Endothelial cell (in vitro differentiated cells): ENCODE measurements at places on chromosomes 4 and X.

- DNase-seq = no peak
These were observed 62.7 kb upstream of the EDNRA start for GRCh38 chr4:147418226-147418625.

GRCh38 chr4:137640156-137640837, 108.0 kb upstream of the PCDH18 start:
- DNase-seq = no peak

GRCh38 chr4:103415801-103416200, 217.7 kb upstream of the CENPE start:
- DNase-seq = no peak

GRCh38 chr4:40897557-40898203, 147.9 kb downstream of the NSUN7 start:
- peak; percentile 76 for DNase-seq

DNA sequence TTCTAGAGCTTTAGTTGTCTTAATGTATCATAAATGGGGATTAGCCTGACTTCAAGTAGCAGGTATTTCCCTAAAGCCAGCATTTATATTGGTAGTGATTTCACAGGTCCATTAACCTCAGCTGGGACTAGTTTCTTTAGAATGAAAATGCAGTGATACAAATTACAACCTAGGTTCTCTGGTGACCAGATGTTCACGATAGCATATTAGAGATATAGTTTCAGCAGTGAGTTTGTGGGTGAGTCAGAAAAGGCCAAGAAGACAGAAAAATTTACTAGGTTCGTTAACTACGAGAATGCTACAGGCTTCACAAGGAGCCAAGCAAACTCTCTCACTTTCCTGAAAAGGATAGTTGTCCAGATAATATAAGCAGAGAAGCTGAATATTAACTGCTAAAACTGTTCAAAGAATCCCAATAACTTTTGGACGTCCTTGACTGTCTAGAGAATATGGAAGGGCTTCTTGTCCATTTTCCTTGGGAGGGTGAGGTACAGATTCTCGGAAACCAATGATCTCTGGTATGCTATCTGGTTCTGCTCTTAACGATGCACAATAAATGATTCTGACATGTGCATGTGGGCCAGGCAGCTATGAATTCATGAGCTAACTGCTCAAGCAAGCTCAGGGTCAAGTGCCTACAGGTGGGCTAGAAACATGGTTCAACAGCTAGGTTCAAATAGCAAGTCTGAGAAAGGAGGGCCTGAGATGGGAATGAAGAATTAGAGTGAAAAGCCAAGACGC, 6.0 kb upstream of the SPCS3 start:
- no peak for DNase-seq

DNA sequence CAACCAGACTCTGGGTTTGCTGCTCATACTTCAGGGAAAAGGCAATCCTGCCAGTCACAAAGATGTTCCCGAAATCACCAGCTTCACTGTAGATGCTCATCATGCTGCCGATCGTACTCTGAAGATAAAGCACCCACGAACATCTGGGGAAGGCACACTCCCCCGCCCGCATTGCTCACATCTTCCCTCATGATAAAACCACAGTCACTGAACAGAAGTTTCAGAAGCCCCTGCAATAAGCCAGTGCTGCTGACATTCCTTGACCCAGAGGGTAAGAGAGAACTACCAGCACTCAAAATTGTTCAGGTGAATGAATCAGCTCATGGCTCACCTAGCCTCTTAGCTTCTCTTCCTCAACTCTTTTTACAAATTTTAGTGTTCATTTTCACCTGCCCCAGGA, 43.1 kb downstream of the SRPX2 start:
- no peak for DNase-seq
